ENCODE measurements at places on chromosomes 5 and 9. TPM values are rescaled to one million over a fixed set of nuclear protein-coding genes. Genes with fewer than 3 reads are reported as not detected.

DNA sequence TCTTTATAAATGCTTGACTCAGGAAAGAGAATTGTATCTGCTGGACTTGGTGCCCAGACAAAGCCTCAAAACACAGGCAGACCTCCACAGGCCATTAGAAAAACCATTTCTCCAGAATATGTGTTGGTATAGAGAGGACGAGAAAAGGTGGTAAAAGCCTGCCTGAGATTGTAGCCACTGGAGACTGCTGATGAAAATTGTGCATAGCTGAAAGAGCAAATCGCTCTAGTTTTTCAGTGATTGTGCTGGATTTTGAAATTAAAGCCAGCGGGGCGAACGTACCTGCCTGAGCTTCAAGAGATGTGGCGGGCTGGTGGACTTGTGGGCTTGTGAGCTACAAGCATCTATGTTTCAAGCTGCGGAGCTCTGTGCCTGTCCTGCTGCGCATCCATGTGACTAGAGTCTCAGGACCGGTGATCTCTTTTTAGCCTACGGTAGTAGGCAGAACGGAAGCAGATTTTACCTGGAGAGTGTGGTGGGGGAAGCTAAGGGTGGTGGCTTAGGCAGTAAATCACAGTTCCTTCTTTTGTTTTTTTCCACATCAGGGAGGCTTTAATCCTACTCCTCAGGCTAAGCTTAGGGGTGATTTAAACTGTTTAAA is 193.6 kb downstream of the SREK1 start:
- no peak for DNase-seq

FOXD4L4 gene
- total RNA-seq, result not detected

DNA sequence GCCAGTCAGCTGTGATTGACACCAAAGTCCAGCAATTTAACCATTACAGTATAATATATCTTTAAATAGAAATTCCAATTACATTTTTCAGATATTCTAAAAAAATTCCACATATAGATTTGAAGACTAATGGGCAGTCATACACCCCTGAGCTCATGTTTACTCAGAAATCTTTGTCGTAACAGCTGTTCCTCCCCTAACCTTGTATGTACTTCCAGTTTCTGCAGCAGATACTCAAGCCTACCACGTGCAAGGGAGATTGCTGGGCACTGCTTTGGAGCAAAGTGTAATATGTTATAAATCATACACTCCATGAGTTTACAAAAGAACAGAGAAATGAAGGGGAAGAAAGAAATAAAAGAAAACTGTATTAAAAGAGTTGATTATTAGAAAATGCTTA is 241.2 kb downstream of the TRIM32 start:
- DNase-seq, result no peak

- DNase-seq, result no peak
Observed at GRCh38 chr9:22046243-22046885, 37.3 kb upstream of the CDKN2B start.

GPR150 gene
- total RNA-seq, result 0.99 TPM

DNA sequence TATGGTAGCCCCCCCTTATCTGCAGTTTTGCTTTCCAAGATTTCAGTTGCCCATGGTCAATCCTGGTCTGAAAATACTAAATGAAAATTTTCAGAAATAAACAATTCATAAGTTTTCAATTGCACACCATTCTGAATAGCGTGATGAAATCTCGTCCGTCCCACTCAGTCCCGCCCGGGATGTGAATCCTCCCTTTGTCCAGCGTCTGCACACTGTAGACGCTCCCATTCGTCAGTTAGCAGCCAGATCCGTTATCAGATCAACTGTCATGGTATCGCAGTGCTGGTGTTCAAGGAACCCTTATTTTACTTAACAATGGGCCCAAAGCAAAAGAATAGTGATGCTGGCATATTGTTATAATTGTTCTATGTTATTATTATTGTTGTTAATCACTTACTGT is 98.6 kb downstream of the TMEM215 start:
- no peak for DNase-seq

DNA sequence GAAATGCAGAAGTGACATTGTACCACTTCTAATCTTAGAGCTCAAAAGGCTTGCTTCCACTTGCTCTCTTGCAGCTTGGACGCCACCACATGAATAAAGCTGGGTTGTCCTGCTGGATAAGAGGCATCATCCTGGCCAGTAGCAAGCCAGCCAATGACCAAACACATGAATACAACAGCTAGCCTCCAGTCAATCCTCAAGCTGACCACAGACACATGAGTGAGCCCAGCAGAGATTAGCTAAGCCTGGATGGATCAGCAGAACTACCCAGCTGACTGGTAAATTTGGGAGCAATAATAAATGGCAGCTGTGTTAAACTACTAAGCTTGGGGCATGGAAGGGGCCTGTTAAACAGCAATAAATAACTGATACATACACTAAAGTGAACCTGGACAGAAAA is 121.1 kb upstream of the SLC12A2 start:
- DNase-seq, result no peak

DNA sequence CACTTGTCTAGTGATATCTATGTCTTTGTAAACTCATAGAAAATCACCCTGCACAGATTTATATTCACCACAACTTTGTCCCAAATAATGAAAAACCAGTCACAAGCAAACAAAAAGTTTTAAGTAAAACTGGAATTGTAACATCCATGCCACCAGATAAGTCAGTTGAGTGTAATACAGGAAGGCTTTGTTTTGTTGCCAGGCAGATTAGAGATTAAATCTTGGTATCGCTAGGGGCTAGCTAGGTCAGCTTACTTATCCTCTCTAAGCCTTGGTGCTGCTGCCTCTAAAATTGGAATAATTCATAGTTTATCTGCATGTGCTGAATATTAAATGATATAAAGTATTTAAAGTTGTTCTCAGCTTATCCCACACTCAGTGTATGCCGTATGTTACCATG is 1062.5 kb downstream of the CDH9 start:
- peak; percentile 25 for DNase-seq

GRCh38 chr9:7656636-7657035 is 142.9 kb downstream of the DMAC1 start:
- DNase-seq, result peak; percentile 66

- no peak for DNase-seq
Observed at GRCh38 chr5:131607903-131608540, 27.0 kb downstream of the RAPGEF6 start.

SLC6A18 gene
- total RNA-seq, result 0.24 TPM

FCN2 gene
- total RNA-seq, result 0.43 TPM

GRCh38 chr5:100791391-100791790 is 111.7 kb downstream of the ST8SIA4 start:
- no peak for DNase-seq

IFNA21 gene
- total RNA-seq, result not detected

GRCh38 chr5:5432020-5432707 is 9.7 kb downstream of the ICE1 start:
- no peak for DNase-seq

- DNase-seq, result no peak
Observed at GRCh38 chr9:3903273-3903672, 377.5 kb upstream of the RFX3 start.

AHRR gene
- total RNA-seq, result 36.9 TPM

DNA sequence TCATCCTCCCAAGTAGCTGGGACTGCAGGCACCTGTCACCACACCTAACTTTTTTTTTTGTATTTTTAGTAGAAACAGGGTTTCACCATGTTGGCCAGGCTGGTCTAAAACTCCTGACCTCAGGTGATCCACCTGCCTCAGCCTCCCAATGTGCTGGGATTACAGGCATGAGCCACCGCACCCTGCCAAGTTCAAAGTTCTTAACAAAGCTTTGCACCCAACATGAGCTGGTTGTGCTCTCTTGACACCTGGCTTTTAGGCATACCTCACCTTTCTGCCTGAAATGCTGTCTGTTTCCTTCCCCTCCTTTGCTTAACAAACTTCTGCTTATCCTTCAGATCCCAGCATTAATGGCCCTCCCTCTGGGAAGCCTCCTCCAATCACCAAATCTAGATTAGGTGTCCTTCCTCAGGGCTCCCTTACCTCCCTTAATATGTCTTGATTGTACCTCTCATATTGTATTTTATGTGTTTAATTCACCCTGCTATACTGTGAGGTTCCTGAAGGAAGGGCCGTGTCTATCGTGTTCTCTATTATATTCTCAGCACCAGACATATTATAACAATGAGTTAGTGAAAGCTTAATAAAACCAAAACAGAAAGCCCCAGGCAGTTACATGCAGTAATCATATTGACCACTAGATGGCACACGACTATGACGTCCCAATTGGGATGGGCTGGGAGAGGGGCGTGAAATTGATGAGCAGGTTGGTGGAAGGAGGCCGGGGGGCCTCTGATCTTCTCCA is 62.9 kb upstream of the PPARGC1B start:
- DNase-seq, result peak; percentile 54

DNA sequence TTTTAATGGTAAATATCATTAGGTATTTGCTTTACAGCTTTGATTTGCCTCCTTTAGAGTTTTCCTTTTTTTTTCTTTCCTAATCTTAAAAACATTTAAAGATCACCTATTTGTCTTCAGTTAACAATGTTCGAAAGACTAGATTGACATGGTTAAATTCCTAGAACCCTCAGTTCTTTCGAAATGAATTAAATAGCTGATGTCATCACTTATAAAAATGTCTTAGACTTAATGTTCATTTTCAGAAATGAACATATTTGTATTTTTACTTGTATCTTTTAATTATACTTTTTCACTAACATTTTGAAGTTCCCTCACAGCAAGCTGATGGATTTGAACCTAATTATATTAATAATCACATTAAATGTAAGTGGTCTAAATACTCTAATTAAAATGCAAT is 205.3 kb upstream of the IRX4 start:
- no peak for DNase-seq

DNA sequence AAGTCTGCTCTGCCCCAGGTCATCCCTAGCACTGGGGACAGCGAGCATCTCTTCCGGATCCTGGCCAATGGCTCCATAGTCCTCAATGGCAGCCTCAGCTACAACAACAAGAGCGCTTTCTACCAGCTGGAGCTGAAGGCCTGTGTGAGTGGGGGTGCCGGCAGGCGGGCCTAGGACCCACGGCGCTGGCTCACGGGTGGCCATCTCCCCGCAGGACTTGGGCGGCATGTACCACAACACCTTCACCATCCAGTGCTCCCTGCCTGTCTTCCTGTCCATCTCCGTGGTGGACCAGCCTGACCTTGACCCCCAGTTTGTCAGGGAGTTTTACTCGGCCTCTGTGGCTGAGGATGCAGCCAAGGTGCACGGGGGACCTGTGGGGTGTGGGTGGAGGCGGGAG is 25.9 kb downstream of the CDHR2 start:
- DNase-seq, result no peak

GRCh38 chr5:142421228-142421617 is 96.4 kb upstream of the SPRY4 start:
- DNase-seq, result no peak

SHROOM1 gene
- total RNA-seq, result 9.6 TPM

GRCh38 chr5:169162407-169162806 is 138.5 kb downstream of the SLIT3 start:
- no peak for DNase-seq

DIPK1B gene
- total RNA-seq, result 36.2 TPM

RASEF gene
- total RNA-seq, result 10.8 TPM

GPRIN1 gene
- 5.7 TPM for total RNA-seq

- no peak for DNase-seq
Observed at GRCh38 chr5:129135633-129136032, 41.1 kb downstream of the ISOC1 start.

GRCh38 chr9:98445576-98445975 is 190.1 kb upstream of the TBC1D2 start:
- no peak for DNase-seq
